Glutamatergic neuron (in vitro differentiated cells): ENCODE measurements at places on chromosomes 5 and 9.

DNA sequence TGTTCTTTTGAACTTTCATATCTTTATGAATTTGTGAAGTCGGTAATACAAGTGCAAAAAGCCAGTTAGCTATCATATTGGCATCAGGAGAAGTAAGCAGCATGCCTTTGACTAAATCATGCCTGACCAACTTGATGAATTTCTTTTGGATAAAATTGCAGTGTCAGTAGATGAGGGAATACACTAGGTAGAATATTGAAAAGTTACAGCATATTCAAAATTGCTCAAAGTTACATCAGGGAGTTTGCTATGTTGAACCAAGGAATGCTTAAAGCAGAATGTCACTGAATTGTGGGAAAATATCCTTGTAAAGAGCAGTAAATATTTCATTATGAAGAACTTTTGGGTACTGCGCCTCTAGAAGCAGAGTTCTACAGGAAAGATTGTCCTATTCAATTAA lies 87.1 kb upstream of the TLX3 start:
- no peak for DNase-seq

GRCh38 chr5:137268646-137269045 lies 230.5 kb downstream of the SPOCK1 start:
- no peak for DNase-seq

DNA sequence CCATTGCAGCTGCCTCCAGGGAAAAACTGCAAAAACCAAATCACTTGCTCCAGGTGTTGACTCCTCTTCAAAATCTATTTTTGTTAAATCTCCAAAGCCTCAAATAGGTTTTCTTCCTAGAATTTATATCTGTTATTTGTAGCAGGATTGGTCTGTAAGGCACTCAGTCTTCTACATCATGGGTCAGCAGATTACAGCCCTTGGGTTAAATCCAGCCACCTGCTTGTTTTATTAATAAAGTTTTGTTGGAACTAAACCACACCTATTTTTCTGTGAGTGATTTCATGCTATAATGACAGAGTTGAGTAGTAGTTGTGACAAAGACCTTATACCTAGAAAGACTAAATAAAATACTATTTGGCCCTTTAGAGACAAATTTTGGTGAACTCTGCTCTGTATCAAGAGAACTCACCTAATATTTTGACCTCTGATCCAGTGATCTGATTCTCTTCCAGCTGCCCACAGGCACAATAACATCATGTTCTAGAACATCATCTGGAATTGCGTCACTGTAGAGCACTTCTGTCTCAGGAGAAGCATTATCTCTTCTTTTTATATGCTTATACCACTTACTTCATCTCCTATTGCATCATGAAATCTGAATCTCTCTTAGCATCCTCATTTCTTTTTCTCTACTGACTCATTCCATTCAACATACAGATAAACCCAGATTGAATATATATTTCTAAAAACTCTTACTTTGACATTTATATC lies 130.1 kb downstream of the RPS23 start:
- no peak for DNase-seq

GRCh38 chr5:147411359-147412319 lies 98.2 kb downstream of the DPYSL3 start:
- no peak for DNase-seq

DNA sequence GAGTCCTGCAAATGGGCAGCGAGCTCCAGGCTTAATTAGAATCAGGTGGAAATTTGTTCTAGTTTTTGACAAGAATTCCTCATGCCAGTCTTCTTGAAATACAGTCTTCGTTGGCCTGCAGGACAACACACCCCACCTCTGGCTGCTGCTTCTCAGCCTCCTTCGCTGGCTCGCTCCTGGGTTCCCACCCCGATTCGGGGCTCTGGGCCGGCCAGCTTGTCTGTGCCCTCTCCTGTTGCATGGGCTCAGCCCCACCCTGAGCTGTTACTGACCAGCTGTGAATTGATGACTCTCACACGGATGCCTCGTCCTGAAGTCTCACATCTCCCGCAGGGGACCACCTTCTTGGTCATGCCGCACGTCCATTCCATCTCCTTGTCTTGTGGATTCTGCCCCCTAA lies 21.0 kb downstream of the PSD2 start:
- DNase-seq = peak; percentile 3

DNA sequence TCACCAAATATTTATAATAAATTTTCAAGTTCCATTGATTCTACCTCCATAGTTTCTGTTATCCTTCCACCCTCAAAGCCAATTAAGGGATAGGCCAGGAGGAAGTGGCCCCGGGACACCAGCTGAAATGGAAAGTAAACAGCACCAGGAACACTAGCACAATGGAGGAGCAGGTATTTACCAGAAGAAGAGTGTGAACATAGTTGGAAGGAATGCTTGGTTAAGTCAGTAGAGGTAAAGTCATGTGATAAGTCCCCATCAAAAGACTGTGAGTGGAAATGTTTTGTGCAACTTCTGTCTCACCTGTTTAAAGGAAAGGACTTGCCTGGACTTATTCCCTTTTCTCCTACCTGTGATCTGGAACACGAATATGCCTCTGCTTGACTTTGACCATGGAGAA lies 146.7 kb upstream of the RAI14 start:
- DNase-seq = no peak

GRCh38 chr5:33257807-33258429 lies 182.8 kb upstream of the TARS1 start:
- DNase-seq = no peak

- DNase-seq = no peak
These were observed 38.1 kb downstream of the PBX3 start for GRCh38 chr9:125785248-125785751.

DNA sequence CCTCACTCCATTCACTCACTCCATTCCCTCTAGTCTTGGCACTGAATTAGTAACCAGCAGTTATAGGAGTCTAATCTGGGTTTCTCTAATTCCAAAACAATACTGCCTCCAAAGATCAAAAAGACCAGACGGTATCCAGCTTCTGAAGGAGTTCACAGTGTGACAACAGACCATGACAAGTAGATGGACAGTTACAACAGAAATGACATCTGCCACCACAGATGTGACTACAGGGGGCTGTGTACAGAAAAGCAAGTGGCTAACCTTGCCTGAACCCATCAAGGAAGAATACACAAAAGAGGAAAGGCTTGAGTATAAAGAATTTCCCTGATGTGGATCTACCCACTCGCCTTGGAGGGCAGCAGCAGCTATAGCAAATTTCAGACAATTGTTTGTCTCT lies 112.4 kb downstream of the ACTL7B start:
- DNase-seq = no peak

DNA sequence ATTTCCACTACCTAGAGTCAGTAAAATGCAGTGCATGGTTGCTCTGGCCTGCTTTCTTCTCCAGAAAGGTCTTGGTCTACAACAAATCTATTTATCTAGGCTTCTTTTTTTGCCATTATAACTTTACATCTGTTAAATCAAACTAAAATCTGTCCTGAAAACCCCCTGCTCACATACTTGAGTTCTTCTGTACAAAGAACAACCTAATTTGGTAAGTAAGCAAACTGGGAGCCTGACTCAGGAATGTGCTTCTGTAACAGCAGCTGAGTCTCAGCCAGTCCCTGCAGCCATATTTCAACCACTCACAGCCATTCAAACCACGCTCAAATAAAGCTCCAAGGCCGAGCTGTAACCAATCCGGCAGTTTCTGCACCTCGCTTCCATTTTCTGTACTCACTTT lies 95.8 kb downstream of the PLPP1 start:
- no peak for DNase-seq

- DNase-seq = no peak
These were observed 217.7 kb upstream of the EDIL3 start for GRCh38 chr5:84602371-84602771.

GRCh38 chr5:1484730-1485578 lies 38.8 kb downstream of the LPCAT1 start:
- no peak for DNase-seq

DNA sequence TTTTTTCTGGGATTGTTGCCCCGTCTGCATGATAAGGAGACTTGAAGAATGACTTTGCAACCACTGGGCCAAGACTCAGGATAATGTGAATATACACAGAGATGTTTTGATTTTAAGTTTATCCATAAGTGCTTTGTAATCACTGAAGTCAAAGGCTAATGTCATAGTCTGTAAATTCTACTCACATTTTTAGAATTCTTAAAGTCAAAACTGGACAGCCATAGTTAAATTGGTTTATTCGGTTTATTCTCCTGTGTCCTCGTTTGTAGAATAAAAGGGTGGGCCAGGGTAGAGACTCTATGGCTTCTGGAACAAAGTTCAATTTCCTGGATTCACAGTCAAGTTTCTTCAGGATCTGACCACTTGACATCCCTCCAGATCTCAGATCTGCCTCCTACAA lies 327.7 kb upstream of the TNC start:
- no peak for DNase-seq

- DNase-seq = no peak
These were observed 44.7 kb downstream of the DIAPH1 start for GRCh38 chr5:141574122-141574510.

DNA sequence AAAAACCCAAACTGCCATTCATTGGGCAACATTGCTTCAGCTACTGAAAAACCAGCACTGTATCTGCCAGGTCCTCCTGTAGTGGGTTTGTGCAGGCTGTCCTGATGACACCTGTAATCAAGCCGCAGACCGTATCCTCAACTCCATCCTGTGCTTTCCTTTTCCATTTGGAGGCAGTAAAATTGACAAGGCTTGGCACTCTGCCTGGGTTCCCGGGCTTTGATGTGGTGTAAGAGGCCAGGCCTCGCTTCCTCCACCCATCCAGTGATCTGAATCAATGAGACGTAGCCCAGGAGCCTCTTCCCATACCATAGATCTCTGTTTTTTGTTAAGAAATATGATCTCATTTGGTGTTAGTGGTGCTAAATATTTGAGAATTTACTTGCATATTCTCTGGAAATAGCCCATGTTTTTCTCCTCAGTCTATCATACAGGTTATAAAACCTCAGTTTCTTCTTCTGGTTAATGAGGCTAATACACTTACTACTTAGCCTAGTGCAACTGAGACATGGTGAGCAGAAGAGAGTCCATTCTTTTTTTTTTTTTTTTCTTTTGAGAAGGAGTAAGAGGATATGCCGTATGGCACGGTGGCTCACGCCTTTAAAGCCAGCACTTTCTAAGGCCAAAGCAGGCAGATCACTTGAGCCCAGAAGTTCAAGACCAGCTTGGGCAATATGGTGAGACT lies 34.8 kb downstream of the LSM11 start:
- no peak for DNase-seq

DNA sequence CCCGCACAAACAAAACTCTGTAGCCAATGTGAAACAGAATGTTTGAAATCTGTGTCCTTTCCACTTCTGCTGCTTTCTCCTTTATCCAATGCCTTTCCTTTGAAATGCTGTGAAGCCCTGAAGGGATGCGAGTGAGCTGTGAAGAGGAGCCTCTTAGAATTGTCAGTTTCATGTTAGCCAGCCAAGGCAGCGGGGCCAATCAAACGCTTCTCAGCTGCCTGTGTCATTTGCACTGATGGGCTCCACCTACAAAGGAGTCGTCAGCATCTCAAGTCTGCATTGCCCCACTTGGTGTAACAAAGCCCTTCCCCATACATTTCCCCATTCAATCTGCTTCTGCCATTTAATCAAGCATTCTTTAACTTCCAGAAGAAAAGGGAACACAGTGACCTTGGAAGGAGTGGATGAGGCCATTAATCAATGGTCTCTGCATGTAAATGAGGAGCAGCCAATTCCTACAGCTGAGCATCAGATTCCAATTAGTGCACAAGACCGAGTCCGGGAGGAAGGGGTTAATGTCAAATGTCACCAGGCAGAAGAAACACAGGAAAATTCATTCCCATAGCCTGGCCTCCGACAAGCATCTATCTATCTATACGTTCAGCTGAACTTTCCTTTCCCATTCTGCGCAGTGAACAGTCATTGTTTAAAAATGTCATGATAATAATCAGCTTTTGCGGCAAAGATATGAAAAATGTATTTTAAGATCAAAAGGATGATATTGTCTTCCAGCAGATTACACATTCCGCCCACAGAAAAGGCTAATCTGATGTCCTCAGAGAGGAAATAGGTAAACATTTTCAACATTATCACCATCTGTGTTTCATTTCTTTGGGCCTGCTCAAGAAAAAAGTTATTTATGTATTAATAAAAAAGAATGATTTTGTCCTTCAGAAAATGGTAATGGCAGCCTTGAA lies 154.6 kb downstream of the FSTL4 start:
- DNase-seq = no peak

DNA sequence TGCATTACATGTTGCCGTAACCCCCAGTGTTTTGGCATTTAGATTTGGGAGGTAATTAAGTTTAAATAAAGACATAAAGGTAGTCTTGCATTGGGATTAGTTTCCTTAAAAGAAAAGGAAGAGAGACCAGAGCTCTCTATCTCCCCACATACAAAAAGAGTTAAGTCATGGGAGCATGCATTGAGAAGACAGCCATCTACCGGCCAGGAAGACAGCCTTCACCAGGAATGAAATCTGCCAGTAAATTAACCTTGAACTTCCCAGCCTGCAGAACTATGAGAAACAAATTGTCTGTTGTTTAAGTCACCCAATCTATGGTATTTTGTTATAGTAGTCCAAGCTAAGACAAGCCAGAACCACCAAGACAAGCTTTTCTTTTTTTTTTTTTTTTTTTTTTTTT lies 567.0 kb upstream of the CDH18 start:
- no peak for DNase-seq

DNA sequence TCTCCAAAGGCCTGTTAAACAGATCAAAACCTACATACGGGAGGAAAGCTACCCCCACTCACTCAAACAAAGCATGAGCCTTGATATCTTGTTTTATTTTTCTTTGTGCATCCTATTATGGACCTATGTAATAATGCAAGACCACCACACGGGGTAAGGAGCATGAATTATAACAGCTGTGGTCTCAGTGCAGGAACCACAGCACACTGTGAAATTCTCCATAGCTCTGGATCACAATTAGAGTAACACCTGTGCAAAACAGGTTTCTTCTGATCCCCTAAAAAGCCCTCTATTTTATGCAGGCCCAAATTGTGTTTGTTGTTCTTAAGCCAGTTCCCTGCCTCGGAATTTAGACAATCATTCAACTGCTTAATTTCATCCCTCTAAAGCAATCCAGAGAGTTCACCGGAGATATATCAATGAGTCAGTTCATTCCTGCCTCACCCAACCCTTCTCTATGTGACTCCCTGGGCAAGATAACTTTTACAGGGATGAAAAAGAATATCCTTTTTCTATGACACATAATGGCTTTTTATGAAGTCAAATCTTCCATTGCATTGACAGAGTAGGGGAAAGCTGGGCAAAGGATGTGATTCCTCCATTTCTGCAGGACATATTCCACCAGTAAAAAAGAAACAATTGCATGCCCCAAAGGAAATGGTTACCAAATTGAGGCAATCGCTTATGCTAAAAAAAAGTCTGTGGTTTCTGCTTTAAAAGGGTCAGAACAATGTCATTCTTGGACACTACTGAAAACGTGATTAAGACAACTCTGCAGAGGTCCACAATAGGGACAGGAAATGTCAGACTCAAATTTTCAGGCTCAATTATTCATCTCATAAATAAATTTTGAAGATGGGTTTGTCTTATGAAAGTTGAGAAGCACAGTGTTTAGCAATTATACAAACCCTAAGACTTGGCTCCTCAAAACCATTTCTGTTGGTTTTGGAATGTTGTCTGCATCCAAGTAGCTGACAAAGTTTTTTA lies 41.6 kb upstream of the FST start:
- no peak for DNase-seq

- no peak for DNase-seq
These were observed 55.2 kb downstream of the EXD3 start for GRCh38 chr9:137367506-137368430.

GRCh38 chr5:149576021-149576420 lies 5.3 kb upstream of the ARHGEF37 start:
- DNase-seq = no peak

GRCh38 chr5:122701640-122702523 lies 73.0 kb upstream of the SNX2 start:
- DNase-seq = no peak

- no peak for DNase-seq
These were observed 35.4 kb upstream of the CCDC180 start for GRCh38 chr9:97272072-97272471.
